ENCODE measurements at places on chromosomes 2 and 18.

GRCh38 chr2:165567273-165567672, 97.8 kb downstream of the CSRNP3 start:
- no peak for DNase-seq

DNA sequence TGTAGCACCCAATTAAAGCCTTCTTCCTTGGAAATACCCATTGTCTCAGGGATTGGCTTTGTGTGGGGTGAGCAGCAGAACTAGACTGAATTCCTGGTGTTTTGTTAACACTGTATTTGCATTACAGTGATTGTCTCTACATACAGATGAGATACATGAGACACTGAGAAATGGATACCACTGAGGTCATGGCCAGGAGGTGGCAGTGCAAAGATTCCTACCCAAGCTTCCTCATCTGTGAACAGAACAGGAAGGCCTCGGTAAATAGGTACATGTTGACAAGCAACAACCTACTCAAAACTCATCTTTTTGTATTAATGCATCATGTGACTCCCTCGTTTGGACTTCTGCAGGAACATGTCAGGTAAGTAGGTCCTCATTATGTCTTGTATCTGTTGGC, 445.8 kb upstream of the RGPD4 start:
- DNase-seq: no peak

- DNase-seq: no peak
Observed at GRCh38 chr2:150091846-150092245, 395.6 kb downstream of the RND3 start.

- no peak for DNase-seq
Observed at GRCh38 chr2:201881741-201882140, 75.4 kb downstream of the CDK15 start.

- no peak for DNase-seq
Observed at GRCh38 chr2:119011162-119011909, 69.3 kb downstream of the MARCO start.

GRCh38 chr2:3598197-3598910, 3.4 kb downstream of the COLEC11 start:
- no peak for DNase-seq

- DNase-seq: no peak
Observed at GRCh38 chr2:235910067-235910466, 258.1 kb downstream of the GBX2 start.

DNA sequence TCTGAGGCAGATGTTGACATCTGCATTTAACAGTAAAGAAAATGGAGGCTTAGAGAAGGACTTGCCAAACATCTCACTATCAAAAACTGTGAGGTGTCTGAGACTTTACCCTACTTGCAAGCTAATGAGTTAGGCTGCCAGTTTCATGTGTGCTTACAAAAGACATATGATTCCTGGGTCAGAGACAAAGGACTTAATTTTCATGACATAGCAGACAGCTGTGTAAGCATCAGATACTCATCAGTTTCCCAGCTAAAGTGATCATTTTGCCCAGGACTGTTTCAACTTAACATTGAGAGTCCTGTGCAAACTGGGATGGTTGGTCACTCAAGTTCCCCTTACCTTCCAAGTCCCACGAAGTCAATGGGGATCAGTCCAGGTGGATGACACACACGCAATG, 18.9 kb upstream of the DAPL1 start:
- no peak for DNase-seq

DNA sequence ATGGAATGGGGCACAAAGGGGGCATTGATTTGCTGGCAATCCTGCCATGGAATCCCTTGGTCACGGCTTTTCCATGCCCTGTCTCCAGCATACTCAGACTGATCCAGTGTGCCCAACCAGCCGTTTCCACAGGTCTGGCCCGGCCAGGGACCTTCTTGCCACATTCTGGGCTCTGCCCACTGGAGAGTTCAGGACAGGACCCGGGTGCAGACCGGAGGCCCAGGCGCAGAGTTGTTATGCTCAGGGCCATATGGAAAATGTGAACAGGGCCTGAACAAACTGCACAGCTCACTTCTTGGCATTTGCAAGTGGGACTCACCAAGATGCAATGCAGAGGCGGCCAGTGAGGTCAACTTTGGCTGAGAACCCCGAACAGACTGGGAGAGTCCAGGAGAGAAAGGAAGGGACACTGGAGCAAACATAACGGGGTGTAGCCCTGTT, 15.6 kb upstream of the ASAP2 start:
- DNase-seq: no peak

GRCh38 chr2:54271843-54272627, 16.0 kb upstream of the TSPYL6 start:
- DNase-seq: no peak

DNA sequence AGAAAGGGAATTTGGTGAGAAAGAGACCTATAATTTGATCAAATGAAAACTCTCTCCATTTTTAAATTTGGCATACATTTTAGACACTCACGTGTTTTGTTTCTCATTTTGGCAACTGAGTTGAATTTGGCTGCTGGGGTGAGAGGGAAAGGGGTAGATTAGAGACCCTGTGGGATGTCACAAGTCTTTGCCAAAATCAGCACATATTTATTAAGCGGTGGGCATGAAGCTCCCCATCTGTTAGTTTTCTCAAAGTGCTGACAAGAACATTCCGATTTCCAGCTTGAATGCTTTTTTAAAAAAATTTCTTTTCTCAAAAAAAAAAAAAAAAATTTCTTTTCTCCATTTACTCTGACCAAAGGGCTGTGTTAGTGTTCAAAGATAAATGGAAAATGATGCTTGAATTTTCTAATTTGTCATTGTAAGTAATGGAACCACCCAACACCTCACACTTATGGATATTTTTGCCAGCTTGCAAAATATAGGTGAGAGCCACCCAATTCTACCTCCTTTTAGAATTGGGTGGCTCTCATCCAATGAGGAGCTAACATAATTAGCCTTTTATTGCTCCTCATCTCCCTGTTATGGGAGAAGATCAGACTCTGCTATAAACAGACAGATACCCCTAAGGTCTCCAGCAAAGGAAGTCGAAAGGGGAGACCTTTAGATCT, 222.9 kb upstream of the FN1 start:
- no peak for DNase-seq

DNA sequence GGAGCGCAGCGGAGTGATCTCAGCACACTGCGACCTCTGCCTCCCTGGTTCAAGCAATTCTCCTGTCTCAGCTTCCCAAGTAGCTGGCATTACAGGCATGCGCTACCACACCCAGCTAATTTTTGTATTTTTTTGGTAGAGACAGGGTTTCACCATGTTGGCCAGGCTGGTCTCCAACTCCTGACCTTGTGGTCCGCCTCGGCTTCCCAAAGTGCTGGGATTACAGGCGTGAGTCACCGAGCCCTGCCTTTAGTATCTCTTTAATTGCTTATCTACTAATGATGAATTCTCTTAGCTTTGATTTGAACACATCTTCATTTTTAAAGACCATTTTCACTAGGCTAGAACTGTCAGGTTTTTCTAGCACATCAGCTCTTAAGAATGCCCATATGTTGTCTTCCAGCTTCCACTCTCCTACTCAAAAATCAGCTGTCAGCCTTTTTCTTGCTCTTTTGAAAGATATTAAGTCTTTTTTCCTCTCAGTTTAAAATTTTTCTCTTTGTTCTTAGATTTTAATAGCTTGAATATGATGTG, 16.1 kb upstream of the MFSD2B start:
- DNase-seq: no peak

GRCh38 chr18:48477348-48477747, 61.5 kb upstream of the CTIF start:
- no peak for DNase-seq
